ENCODE measurements at places on chromosomes 4 and X.

DNA sequence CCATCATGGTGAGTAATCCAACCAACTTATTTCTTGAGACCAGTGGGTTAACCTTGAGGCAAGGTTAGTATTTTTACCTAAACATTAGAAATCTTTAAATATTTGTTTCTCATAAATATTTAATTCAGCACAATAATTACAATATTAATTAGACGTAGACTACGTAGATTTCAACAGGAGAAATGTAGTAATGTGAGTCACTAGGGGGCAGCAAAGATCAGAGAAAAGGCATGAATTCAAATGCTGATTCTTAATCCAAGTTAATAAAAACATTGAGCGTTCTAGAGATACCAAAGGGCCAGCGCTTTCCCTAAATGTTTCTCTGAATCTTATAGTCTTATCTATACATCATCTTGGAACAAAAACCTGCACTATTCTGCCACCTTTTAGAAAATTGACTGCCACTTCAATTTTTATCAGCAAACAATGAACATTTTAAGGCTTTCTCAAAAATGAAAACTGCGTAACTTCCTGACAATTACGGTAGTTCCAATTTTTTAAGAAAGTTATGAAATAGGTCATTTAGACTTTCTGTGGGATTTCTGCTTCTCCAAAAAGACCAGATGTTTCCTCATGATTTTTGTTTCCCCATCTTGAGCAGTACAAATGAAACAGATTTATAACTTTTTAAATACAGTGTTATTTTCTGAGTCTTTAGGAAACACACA lies 180.7 kb downstream of the GASK1B start:
- DNase-seq = peak; percentile 56

DNA sequence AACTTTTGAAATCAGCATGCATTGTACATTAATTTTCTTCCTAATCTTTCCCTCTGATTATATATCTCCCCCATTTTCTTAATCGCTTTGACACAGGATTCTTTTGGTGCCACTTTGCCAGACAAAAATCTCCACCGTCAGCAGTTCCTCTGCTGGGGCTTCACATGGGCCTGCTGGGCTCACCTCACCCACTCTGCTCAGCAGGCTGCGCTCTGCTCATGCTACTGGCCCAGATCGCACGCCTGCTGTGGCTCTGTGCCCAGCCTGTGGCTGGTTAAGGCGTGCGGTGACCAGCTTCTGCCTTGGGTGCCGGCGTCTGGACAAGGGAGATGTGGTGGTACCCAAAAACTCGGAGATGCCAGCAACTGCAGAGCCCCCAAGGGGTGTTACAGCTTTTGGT lies 31.1 kb downstream of the UCHL1 start:
- no peak for DNase-seq

DNA sequence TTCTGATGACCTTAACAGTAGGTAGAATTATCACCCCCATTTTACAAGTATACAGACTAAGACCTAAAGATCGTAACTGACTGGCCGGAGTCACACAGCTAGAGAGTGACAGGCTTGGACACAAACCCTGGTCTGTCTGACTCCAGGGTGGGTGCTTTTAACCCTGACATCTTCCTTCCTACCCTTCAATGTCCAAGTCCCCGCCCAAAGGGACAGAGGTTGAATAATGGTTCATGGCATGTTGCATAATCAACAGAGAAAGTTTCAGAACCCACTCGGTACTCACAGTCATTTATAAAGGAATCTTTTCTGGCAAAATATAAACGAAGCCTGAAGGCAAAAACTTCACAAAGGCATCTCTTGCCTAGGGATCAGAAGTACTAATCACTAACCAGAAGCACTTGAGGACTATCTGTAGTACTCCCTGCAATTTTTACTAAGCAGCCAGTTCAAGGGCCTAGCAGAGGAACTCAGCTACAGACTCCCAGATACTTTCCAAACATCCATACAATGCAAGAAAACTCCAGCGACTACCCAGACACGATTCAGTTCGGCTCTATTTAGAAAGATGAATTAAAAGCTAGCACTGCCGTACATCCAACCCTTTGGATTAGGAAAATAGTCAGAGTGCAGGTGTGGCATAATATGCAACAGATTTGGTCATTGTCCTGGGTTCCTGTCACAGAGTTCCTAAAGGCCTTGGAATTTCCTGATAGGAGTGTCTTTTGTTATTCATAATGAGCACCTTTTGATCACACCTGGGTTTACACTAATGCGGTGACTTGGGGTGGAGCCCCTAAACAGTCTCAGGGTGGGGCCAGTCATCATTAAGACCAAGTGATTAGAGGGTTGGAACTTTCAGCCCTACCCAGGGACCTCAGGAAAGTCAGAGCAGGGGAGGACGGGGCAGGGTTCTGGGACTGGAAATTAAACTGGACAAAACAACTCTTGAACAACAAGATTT lies 44.0 kb downstream of the RELL1 start:
- DNase-seq = no peak

DNA sequence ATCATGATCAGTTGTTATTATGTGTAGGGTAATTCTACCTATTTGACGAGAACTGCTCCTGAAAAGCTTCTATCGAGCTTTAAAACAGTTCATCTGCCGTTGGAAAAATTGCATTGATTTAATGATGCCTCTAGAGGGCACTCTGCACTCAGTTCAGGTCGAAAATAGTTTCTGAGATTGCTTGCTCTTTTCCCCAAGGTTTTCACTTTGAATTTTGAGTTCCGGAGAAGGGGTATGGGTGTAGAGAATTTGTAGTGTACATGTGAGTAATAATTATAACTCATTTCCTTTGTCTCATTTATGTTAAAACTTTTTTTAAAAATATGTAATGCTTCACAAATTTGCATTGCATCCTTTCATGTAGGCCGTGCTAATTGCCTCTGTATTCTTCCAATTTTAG lies 28.4 kb upstream of the TNIP3 start:
- peak; percentile 0 for DNase-seq

DNA sequence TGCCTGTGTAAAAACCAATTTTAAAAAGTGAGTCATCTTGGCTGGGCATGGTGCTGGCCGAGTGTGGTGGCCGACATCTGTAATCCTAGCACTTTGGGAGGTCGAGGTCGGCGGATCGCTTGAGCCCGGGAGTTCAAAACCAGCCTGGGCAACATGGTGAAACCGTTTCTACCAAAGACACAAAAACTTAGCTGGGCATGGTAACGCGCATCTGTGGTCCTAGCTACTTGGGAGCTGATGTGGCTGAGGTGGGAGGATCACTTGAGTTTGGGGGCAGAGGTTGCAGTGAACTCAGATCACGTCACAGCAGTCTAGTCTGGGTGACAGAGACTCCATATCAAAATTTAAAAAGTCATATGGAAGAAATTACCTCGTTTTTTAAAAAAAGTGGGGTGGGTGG lies 7.6 kb downstream of the RLIM start:
- no peak for DNase-seq

- no peak for DNase-seq
These were observed 211.1 kb downstream of the ADAMTS3 start for GRCh38 chr4:72357908-72358307.

- no peak for DNase-seq
These were observed 81.9 kb upstream of the PDHA2 start for GRCh38 chr4:95758001-95758400.

- DNase-seq = no peak
These were observed 238.8 kb downstream of the MGST2 start for GRCh38 chr4:139904406-139904805.

DNA sequence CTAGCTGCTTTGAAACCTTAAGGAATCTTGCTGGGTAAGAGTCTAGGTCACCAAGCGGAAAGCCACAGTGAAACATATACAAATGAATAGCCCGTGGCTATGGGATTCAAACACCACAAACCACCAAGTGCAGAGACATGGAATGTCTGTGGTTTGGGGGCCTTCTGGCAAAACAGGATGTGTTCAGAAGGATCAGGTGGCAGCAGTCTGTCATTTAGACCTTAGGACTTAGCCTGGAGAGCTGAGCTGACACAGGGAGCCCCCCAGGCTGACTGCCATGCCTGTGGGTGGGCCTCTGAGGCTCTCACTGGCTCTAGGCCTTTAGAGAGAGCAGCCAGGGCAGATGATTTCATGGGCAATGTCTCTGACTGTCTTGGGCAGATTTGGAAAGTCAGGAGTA lies 225.6 kb downstream of the FBXW7 start:
- DNase-seq = no peak

GRCh38 chr4:3262208-3263052 lies 13.5 kb downstream of the MSANTD1 start:
- DNase-seq = no peak

GRCh38 chr4:138185859-138186645 lies 56.1 kb downstream of the SLC7A11 start:
- peak; percentile 73 for DNase-seq

DNA sequence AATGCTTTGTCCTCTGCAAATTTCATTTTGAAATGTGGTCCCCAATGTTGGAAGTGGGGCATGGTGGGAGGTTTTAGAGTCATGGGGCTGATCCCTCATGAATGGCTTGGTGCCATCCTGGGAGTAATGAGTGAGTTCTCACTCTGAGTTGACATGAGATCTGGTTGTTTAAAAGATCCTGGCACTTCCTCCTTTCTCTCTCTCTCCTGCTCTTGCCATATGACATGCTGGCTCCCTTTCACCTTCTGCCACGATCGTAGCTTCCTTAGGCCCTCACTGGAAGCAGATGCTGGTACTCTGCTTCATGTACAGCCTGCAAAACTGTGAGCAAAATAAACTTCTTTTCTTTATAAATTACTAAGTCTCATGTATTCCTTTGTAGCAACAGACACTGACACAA lies 262.0 kb downstream of the IL15 start:
- no peak for DNase-seq

- DNase-seq = no peak
These were observed 120.6 kb downstream of the KDR start for GRCh38 chr4:55004831-55005230.

All from NCI-H2227 treated with DMSO at 0.1 percent for 48 hours (cell line).